Esophagus squamous epithelium (tissue), 5 donors: ENCODE measurements at places on chromosomes 4 and X. TPM values are rescaled to one million over a fixed set of nuclear protein-coding genes. Genes with fewer than 3 reads are reported as not detected.

The GYPB gene
- total RNA-seq: not detected

DNA sequence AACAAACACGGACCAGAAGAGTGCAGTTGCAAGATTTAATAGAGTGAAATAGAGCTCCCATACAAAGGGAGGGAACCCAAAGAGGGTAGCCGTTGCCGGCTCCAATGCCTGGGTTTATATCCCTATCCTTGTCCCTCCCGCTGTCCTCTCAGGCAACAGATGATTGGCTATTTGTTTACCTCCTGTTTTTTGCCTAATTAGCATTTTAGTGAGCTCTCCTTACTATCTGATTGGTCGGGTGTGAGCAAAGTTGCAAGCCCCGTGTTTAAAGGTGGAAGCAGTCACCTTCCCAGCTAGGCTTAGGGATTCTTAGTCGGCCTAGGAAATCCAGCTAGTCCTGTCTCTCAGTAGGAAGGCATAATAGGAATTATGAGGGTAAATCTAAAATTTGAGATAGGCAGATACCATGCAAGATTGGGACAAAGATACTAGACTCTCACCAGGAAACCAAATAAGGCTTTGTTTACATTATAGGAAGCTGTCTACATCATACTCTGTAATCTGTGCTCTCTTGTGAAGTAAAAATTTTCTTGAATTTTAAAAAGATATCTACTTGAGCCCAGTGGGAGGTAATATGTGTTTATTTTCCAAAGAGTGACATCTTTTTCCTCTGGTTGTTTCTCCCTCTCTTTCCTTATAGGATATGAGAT, 65.9 kb downstream of the ATP10D start:
- H3K27me3 ChIP-seq: no peaks in the 10 kb centered on the region
- H3K4me3 ChIP-seq: no peak overlapping the region
- no peaks in the 10 kb centered on the region for H3K36me3 ChIP-seq
- H3K4me1 ChIP-seq: no peaks in the 10 kb centered on the region
- no peak overlapping the region for H3K27ac ChIP-seq

- no peaks in the 10 kb centered on the region for H3K4me1 ChIP-seq
- no peak overlapping the region for H3K4me3 ChIP-seq
- no peak overlapping the region for H3K27ac ChIP-seq
Measured at GRCh38 chr4:2301225-2301642, 39.3 kb upstream of the MXD4 start.

DNA sequence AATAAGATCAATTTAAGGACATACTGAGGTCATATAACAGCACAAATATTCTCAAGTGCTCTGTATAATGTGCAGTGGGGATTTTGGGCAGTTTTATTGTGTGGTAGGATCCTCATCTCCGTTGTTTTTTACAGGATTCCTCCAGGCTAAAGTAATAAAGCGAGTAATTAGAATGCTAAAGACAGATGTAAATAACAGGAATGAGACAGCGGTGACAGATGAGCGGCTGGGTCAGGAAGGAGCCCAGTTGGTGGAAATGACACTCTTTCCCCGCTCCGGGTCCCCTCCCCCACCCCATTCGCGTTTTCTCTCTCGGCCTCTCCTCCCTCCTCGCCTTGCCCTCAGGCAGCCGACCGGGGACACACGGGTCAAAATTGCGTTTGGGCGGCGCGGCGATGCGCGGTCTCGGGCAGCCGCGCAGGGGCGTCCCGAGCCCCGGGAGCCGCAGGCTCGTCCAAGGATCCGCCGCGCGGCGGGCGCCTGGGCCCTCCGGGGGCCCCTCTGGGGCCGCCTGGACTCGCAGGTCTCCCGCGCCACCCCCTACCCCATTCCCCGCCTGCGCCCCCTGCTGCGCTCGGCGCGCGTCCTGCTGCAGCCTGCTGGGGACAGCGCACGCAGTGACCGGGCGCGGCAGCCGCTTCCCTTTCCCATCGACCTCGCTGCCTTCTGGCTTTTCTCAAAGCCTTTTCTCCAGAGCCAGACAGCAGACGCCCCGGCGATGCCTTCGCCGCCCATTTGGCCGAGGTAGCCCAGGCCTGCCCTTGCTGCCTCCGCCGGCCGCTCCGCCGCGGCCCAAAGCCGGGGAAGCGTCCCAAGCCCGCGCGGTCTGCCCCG, 16.2 kb downstream of the POU4F2 start:
- no peaks in the 10 kb centered on the region for H3K36me3 ChIP-seq
- no peak for DNase-seq
- H3K4me3 ChIP-seq: peak overlapping the region; percentile 22
- H3K27ac ChIP-seq: no peak overlapping the region

DNA sequence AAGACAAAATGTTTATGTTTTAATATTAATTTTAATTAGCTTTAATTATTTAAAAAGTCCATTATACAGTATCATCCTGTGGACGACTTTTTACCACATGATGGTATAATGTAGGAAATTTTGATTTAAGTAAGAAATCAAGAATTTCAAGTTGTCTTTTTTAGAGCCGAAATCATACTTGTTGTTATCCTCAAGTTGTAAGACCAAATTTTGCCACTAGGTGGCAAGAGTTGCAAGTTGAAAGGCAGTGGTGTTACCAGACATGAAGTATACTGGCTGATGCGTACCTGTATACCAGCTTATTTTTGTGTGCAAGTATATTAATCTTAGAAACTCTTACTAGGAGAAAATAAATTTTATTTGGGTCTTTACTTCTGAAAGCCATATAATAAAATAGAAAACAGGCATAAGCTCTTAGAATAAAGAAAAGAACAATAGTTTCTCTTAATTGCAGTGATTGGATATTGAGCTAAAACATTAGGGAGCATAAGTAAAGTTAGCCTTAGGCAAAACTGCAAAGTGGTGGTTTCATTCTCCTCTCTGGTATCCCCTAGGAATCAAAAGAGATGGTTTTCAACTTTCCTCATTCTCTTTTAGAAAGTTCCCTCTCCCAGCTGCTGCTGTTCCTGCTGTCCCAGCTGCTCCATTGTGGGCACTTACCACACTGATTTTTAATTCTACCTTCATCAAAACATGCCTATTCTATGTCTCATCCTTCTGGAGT, 118.0 kb upstream of the WDFY3 start:
- no peaks in the 10 kb centered on the region for H3K36me3 ChIP-seq
- H3K4me3 ChIP-seq: no peak overlapping the region
- DNase-seq: no peak
- H3K27me3 ChIP-seq: no peaks in the 10 kb centered on the region
- no peak overlapping the region for H3K27ac ChIP-seq

DNA sequence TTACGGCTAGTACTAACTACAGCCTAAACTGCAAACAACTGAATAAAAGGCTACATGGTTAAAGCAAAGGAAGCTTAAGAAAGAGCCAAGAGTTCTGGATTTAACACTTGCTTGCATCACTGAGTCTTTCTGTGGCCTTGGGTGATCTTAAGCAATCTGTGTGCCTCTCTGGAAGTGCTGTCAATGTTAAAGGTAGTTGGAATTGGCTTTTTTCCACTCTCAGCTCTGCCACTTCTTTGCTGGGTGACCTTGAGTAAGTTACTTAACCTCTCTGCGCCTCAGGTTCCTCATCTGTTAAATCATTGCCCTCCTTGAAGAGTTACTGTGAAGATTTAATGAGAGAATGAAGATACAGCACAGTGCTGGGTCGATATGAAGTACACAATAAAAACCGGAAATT, 15.7 kb downstream of the SLC2A9 start:
- DNase-seq: no peak
- peaks cover 40% of the 10 kb centered on the region for H3K4me1 ChIP-seq
- H3K36me3 ChIP-seq: no peaks in the 10 kb centered on the region
- H3K27ac ChIP-seq: peak overlapping the region; percentile 74
- H3K27me3 ChIP-seq: no peaks in the 10 kb centered on the region
